ENCODE measurements at places on chromosomes 1 and 21.

DNA sequence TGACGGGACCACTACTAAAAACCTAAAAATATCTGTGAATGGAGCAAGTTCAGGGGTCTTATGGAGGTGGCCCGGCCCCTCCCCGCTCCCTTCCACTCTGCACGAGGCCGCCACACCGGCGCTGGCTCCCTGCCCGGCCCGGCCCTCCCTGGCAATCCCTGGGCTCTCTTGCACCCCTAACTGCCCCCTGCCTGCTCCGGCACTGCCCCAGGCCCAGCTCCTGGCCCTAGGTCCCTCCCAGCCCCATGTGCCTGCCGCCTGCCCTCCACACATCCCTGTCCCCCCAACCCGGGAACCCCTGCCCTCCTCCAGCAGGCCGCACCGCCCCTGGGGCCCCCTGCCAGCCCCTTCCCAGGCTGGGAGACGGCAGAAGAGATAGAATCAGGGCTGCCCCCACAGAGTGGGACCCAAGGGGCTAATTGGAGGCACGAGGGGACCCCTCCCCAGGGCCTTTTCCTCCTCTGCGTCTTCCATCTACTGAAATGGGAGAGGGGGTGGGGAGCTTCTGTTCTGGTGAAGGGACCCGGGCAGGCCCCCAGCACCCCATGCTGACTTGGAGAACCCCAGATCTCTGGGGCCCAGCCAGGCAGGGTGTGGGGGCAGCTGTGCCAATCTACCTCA lies 9.3 kb upstream of the CTRC start:
- DNase-seq = no peak

- DNase-seq = no peak
Observed at GRCh38 chr21:35469498-35469897, 420.4 kb upstream of the RUNX1 start.

DNA sequence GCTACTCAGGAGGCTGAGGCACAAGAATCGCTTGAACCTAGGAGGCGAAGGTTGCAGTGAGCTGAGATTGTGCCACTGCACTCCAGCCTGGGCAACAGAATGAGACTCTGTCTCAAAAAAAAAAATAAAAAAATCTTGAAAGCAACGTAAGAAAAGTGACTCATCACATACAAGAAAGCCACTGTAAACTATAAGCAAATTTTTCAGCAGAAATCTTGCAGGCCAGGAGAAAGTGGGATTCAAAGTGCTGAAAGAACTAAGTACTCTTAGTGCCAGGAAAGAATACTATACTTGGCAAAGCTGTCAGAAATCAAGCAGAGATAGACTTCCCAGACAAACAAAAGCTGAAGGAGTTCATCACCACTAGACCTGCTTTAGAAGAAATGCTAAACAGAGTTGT lies 4.4 kb upstream of the HMGN1 start:
- DNase-seq = no peak

- no peak for DNase-seq
Observed at GRCh38 chr1:16101623-16102022, 28.2 kb upstream of the FAM131C start.

- no peak for DNase-seq
Observed at GRCh38 chr1:234977875-234978396, 150.7 kb downstream of the TOMM20 start.

DNA sequence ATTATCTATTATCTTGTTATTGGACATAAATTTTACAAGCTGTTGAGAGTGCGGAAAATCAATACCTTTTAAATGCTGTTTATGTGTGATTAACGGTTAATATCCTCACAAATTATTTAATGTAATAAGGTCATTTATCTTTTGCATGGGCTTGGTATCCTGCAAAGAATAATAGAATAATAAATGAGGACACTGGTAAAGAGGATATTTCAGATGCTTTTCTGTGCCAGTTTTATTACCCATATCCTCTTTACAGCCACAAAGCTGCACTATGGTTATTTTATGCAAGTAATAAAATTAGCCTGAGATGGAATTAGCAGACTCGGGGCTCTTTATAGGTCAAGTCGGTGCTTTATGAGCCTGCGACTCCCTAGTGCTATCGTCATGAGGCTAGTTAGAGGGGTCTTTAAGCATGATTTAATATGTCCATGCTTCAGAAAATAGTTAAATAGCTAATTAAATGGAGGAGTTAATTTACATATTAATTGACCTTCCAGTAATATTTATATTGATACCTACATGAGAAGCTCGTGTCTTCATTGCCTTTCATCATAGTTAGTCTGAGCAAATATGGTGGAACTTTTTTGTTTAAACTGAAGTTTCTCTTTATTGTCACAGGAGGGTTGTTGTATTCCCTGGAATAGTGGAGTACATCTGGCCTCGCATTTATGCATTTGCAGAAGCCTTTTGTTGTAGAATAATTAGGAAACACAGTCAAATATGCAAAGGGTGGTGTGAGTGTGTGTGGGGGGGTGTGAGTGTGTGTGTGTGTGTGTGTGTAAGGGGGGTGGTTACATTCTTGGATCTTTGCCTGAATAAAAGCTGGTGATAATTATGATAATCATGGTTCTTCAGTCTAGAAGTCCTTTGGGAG lies 120.3 kb downstream of the ATG4C start:
- no peak for DNase-seq

GRCh38 chr21:44844256-44844655 lies 26.4 kb upstream of the SUMO3 start:
- peak; percentile 63 for DNase-seq

GRCh38 chr1:247493106-247493505 lies 35.2 kb upstream of the OR2B11 start:
- DNase-seq = no peak

DNA sequence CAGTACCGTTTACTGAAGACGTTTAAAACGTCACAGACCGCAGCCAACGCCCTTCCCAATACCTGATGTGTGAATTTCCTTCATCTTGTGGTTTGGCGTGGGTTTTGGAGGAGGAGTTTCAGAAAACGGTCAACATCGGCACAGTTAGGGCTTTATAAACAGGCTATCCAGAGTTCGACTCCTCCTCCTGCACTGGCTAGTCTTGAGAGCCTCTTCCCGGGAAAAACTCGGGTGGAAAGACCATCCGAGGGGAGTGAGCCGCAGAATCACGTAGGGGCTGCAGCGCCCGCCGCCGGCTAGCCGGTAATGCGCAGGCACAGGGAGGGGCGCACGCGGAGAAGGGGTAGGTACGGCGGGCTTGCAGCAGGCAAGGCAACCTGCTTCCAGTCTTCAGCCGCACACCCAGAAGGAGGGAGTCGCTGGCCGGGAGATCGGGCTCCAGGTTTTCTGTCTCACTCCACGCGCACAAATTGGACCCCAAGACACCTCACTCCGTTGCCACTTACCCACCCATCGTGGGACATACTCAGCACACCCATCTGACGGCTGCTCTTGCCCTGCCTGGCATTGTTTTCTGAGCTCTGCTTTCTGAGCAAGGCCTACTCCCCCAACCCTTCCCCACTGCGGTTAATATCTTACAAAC lies 25.4 kb downstream of the SLC19A2 start:
- DNase-seq = peak; percentile 66

GRCh38 chr1:155062151-155062686 lies 1.3 kb upstream of the EFNA4 start:
- peak; percentile 80 for DNase-seq

GRCh38 chr1:43557744-43558245 lies 27.1 kb downstream of the PTPRF start:
- DNase-seq = no peak

- DNase-seq = no peak
Observed at GRCh38 chr21:33053951-33054350, 16.0 kb upstream of the OLIG1 start.

- no peak for DNase-seq
Observed at GRCh38 chr1:64403331-64403730, 66.6 kb upstream of the CACHD1 start.

DNA sequence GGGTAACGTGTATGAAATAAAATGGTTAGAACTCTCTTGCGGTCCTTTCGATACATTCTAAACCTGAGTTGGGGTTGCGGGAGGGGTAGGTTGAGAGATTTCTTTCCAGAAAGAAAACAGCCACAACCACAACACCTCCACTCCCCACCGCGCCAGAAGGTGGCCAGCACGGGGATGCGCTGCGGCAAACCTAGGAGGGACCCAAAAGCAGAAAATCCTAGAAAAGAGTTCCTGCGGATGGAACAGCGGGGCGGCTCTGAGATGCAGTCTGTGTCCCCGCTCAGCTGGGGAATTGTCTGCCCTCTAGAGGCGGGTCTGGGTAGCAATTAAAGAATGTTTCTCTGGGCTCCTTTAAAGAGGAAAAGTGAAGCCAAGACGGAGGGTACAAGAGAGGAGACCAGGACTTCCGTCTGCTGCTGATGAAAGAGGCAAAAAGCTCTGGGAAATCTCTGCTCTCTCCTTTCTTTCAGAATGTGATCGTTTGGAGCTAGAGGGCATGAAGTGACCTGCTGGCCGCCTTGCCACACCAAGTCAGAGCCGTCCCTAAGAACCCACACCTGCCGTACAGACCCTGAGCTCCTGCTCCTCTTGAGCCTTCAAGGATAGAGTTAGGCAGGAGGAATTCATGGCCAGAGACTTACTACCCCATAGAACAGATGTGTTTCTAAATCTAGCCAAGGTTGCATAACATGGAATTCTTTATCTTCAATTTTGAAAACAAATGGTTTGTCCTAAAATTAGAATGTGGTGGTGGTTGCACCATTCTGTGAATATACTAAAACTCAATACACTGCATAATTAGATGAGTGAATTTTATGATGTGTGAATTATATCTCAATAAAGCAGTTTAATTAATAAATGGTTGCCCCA lies 46.5 kb upstream of the COA6 start:
- DNase-seq = peak; percentile 81

GRCh38 chr1:33273961-33274371 lies 17.7 kb downstream of the ZNF362 start:
- no peak for DNase-seq

GRCh38 chr1:90274376-90274775 lies 279.5 kb downstream of the ZNF326 start:
- no peak for DNase-seq

- DNase-seq = no peak
Observed at GRCh38 chr1:178810585-178810984, 60.3 kb downstream of the ANGPTL1 start.

- DNase-seq = no peak
Observed at GRCh38 chr21:38389896-38390295, 108.4 kb downstream of the ERG start.

DNA sequence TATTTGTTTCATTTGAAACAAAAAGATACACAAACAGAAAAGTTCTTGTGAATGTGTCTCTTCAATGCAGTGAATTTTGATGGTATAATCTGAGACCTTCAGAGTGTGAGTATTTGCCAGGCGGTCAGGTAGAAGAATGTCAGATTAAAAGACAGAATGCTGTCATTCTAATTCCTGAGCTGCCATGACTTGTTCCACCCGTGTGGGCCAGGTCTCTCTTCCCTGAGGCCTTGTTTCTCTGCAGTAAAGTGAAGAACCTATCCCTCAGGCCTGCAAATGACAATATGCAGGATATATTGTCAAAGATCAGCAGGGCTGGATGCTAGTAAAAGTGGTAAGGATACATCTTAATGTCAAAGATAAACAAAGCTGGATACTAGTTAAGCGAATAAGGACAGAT lies 111.4 kb downstream of the ZP4 start:
- no peak for DNase-seq

- DNase-seq = no peak
Observed at GRCh38 chr21:42508371-42508770, 5.3 kb upstream of the SLC37A1 start.

DNA sequence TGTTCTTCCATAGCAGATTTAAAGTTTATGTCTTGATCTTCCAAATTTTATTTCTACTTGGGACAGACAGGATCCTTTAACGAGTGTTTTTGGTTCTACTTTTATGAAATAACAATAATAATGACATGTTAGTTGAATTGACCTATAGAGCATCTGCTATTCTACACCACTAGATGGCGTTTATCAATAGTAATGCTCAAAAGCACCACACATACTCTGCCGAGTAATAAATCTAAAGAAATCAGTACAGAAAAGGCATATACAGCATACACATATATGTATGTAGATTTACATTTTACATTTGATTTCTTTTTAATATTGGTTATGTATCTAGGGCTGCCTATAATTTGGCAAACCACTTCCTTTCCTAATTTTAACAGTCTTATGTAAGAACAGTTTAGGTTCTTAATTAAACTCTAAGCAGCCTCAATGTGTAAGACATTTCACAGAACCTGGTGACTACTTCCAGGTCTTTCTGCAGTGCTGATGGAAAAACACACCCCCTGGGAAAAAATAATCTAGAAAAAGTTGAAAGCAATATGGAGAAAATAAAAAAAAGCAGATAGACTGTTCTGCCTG lies 5.9 kb upstream of the SIPA1L2 start:
- DNase-seq = no peak

- DNase-seq = peak; percentile 20
Observed at GRCh38 chr21:42160111-42160721, 58.7 kb upstream of the ABCG1 start.

- no peak for DNase-seq
Observed at GRCh38 chr1:154982341-154982740, 803 bp upstream of the FLAD1 start.

- DNase-seq = no peak
Observed at GRCh38 chr1:98874828-98875227, 129.8 kb downstream of the PLPPR5 start.

DNA sequence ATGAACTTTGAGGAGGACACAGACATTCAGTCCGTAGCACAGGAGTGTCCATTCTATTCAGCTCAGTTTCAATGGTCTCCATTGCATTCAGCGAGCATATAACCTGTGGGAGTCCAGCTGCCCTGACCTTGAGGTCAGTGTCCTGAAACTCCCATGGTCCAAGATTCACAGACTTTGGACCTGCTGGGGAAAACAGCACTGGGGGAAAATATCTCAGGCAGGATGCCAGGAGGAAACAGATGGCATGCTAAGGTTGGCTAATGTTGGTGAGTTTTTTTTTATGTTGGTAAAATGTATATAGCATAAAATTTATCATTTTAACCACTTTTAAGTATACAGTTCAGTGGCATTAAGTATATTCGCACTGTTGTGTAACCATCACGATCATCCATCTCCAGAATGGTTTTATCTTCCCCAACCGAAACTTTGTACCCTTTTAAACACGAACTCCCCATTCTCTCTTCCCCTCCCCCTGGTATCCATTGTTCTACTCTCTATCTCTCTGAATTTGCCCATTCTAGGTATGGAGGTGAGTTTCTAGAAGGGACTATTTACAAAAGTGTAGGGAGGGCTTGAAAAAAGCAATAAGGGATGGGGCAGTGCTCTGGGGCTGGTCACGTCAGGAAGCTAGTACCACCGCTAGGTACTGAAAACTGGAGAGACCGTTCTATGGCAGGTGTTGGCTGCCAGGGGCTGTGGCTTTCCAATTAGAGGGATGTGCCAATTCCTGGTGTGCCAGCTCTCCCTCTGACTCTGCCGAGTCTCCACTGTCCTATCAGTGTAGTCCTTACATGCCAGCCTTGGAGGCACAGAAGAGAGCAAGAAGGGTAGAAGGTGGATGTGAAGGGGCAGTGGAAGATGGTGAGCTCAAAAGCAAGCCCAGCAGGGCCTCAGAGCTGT lies 85.3 kb downstream of the FOXD2 start:
- DNase-seq = no peak
